ENCODE measurements at places on chromosomes 2 and 18.

DNA sequence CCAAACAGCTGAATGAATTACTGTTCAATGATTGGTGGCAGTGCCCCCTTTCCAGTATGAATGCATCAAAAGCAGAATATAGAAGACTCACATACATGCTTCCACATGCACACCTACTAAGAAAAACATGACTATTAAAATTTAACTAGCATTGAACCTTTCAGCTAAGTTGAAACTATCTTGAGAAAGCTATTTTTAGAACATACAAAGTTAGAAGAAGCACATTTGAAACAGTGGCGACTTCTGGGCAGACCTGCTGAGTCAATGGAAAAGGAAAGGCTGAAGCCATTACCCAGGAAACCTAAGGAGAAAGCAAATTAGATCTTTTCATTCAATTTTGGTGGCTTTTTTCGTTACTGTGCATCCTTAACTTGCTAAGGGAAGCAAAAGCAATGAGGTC is 55.9 kb downstream of the PLA2R1 start:
- DNase-seq = no peak

GRCh38 chr2:232436381-232437194 is 19.4 kb upstream of the ALPI start:
- DNase-seq = no peak

DNA sequence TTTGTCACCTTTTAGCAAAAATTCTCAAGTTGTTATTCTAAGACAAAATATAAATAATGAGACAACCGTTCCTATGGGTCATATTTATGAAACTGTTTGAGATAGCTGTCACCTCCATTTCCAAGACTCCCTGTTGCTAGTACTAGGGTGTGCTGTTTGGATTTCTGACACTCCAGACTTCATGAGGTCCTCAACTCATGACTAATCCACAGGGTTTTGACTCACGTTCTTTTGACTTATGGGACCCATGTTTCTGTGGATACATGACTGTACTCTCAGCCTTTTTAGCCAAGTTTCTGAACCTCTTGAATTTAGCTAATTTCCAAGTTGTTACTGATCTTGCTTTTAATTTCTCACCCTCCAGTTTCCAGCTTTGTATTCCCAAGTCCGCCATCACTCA is 178.7 kb upstream of the FAM98A start:
- DNase-seq = no peak

GRCh38 chr2:191401287-191401686 is 156.1 kb downstream of the MYO1B start:
- DNase-seq = no peak

GRCh38 chr18:13218368-13218991 is at the start of gene LDLRAD4:
TSS of gene LDLRAD4 (plus strand) at chr18:13218760.
- peak; percentile 42 for DNase-seq

DNA sequence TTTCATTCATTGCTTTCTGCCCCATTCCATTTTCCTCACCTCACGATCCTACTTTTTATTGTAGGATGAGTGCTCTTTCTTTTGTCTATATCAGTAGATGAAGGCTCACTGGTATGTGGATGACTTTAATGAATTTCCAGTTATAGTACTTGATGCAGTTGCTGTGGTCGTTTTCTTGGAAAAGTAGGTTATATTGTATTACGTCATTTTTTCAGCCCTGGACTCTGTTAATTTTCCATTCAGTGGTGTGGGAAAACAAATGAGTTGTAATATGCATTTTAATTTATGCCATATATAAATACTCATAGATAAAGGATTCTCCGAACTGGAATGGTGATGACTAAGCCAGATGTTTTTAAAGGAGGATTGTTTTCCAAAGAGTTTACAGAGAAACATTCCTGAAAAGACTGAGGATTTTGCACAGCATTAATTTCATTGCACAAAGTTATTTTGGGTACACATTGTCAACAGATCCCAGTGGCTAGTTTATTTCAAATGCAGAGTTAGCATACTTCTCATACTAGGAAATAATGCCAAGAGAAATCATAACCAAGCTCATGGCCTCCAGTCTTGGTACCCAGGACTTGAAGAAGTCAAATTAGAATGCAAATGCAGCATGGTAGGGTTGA is 189.7 kb downstream of the PAX3 start:
- no peak for DNase-seq

- no peak for DNase-seq
Measured at GRCh38 chr2:10224734-10225133, 78.0 kb upstream of the HPCAL1 start.

DNA sequence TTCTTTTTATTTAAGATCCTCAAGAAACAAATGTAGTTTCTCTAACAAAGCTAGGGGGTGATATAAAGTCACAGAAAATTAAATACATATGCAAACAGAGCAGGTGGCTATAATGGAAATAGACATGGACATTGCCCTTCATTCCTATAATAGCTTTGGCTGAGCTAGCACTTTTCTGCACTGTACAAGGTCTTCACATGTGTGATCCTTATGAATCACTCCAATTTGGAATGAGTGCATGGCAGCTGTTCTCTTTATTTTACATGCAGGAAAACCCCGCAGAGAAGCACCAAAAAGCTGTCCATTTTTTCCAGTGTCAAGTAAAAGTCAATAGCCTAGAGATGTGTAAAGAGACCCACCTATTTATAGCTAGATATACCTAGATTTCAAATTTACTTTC is 747.4 kb upstream of the SLC8A1 start:
- DNase-seq = no peak

DNA sequence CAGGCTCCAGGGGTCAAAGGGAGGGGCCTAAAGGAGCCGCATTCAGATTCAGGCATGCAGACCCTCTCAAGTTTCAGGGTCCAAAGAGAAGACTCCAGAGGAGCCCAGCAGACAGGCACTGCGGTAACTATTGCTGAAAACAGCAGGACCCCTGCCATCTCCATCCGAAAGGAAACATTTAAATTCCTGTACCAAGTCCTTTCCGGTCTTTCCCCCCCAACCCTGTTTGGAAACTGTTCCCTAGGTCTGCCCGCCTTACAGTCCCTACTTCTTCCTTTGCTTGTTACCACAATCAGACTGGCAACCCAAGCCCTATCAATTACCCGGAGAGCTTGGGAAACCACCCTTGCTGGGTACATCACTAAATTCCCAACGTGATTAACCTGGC is 82.0 kb downstream of the DNMT3A start:
- no peak for DNase-seq

- DNase-seq = no peak
Measured at GRCh38 chr2:88180605-88181240, 10.6 kb downstream of the THNSL2 start.

DNA sequence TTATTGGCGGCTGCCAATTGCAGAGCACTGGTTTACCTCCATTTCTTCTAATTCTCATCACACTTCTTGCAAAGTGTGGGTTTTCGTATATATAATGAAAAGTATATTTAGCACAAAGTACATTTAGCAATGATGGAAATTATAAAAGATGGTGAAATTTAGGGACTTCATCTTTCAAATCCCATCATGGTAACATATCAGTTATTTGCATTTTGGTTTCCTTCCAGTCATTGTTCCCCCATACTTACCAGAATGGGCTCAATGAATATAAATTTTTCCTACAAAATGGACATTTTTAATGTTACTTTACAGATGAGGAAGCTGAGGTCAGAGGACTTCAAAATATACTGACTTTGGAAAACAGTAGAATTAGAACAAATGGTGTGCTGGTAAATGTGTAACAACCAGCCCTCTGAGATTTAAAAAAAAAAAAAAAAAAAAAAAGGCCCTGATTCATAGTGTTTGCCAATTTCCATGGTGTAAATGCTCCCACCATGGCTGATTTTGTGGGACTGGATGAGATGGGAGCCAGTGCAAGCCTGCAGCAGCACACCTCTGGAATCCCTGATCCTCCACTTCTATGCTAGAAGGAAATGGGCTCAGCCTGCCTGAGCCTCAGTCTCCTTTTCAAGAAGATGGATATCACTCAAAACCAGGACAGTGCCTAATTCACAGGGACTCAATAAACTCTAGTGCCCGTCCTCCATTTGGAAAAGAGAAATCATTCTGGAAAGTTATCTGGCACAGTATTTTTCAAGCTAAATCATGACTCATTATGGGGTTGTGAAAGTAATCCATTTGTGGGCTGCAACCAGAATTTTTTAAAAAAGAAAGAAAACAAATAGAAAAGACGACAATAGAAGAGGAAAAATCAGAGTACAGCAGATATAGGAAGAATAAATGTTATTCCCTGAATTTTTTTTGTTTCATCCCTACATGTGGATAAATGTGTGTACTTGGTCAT is 34.0 kb downstream of the LBH start:
- no peak for DNase-seq

DNA sequence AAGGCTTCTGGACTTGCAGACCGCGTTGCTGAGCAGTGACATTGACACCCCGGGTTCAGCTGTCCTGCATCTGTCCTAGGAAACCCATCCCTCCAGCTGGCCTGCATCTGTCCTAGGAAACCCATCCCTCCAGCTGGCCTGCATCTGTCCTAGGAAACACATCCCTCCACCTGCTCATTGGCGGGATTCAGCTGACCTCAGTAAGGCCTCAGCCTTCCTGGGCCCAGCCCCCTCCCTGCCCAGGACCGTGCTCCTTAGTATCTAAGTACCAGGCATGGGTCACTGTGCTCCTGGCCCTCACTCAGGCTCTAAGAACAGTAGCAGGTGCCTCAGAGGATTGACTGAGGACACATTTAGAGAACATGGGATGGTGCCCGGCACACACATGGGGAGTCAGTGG is 1.2 kb downstream of the MLPH start:
- no peak for DNase-seq

GRCh38 chr18:11871501-11871900 is 20.3 kb downstream of the CHMP1B start:
- DNase-seq = no peak

- DNase-seq = no peak
Measured at GRCh38 chr2:127308586-127309138, 14.7 kb upstream of the ERCC3 start.

- no peak for DNase-seq
Measured at GRCh38 chr2:129619471-129619870, 360.0 kb upstream of the RAB6C start.

DNA sequence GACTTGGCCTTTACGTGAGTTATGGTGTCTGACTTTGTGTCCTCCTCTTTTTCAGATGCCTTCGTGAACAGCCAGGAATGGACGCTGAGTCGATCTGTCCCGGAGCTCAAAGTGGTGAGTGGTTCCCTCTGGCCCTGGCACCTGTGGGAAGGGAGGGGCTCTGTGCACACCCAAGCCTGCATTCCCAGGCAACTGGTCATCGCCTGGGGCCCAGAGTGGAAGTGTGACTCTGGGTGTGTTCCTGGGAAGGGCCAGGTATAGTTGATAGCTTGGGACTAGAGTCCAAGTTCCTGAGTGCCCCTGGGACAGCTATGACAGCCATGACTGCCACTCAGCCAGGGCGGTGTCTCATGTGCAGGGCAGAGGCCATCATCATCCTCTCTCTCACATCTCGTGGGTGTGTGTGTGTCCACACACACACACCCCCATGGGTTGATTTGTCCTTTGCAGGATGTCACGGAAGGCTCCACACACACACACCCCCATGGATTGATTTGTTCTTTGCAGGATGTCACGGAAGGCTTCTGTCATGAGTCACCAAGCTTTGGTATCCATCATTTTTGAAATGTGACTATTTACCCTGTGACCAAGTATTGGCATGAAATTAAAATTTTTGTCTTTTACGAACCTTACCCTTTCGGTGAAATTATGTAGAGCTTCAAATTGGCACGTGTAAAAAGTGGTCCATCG is 215.4 kb downstream of the AGAP1 start:
- peak; percentile 18 for DNase-seq

- no peak for DNase-seq
Measured at GRCh38 chr2:119932809-119933208, 80.1 kb upstream of the EPB41L5 start.

- DNase-seq = peak; percentile 53
Measured at GRCh38 chr2:177296040-177296439, 31.5 kb upstream of the NFE2L2 start.

- DNase-seq = no peak
Measured at GRCh38 chr2:20483194-20483895, 36.5 kb downstream of the RHOB start.

- DNase-seq = peak; percentile 62
Measured at GRCh38 chr18:77087393-77088141, 45.0 kb downstream of the MBP start.

- DNase-seq = no peak
Measured at GRCh38 chr2:153072077-153072476, 353.7 kb downstream of the ARL6IP6 start.

DNA sequence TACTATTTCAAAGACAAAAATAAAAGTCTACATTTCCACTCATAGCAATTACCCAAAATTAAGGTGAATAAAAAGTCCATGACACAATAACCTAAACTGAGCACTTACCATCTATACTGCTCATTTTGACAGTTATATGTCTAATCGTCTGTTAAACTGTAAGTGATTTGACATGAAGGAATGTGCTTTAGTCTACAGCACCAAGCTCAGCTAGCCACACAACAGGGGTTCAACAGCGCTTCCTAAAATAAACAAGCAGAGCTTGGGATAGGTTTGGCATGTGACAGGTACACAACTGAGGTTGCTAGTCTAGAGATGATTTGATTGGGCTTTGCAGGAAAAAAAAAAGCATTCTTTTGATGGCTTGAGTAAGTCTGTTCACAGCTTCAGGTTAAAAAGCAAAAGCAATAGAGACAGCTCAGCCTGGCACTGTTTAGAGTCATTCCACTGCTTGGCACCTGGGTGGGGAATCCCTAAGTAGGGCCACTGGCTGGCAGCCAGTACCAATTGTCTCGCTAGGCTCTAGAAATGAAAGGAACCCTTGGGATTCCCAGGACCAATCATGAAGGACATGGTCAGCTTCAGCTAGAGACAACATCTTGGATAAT is 78.6 kb downstream of the BARD1 start:
- no peak for DNase-seq

GRCh38 chr18:12408247-12408869 is 629 bp downstream of the PRELID3A start:
- DNase-seq = peak; percentile 25

- peak; percentile 93 for DNase-seq
Measured at GRCh38 chr2:176122683-176123410, at the start of gene HOXD9. TSS of gene HOXD9 (plus strand) at chr2:176122719. CDS start at chr2:176122769, 50 bp downstream.

GRCh38 chr2:161078211-161078539 is 82.1 kb upstream of the TANK start:
- DNase-seq = no peak

- DNase-seq = no peak
Measured at GRCh38 chr2:157334335-157334734, 8.7 kb upstream of the ERMN start.

GRCh38 chr2:62540408-62541168 is 34.6 kb upstream of the TMEM17 start:
- no peak for DNase-seq

Measured in dermis blood vessel endothelial cell (primary cell).